ENCODE measurements at places on chromosomes 6 and 20. TPM values are rescaled to one million over a fixed set of nuclear protein-coding genes. Genes with fewer than 3 reads are reported as not detected.

DNA sequence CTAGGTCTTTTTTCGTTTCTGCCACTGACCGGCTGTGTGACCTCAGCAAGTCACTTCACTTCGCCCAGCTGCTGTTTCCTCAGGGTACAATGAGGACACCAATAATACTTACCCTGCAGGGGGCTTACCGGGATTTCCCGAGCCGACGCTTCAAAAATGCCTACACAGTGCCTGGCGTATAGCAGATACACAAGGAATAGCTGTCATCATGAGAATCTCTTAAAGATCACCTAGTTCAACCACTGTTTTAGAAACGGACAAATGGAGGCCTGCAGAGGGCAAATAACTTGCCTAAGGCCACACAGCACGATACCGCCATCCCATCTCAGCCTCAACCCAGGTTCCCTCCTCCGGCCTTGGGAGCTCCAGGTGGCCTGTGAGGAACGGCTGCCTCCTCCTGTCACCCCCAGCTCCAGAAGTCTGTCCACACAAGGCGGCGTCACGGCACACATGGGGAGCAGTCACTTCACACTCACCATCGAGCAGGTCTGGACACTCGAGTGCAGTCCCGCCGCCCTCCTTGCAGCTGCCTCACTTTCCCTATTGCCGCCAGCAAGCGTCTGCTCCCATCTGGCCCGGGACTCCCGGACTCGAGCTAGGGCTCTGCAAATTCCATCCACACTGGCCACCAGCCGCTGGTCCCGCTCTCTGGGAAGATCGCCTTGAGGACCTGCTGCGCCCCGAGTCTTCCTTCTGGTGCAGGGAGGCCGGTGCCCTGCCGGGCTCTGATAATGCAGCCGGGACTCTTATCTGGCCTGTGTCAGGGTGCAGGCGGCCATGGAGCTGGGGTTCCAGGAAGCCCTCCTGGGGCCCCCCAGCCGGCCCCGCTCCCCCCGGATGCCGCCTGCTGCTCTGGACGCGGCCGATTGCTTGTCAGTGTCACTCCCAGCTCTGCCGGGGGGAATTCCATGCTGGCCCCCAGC, at the start of gene RIPOR3:
Gene RIPOR3 (minus strand): TSS at position 893 of the 923 bp plus-strand sequence. CDS start 414 bp downstream, at position 479.
- DNase-seq: no peak

SNAI1 gene
- total RNA-seq: 0.41 TPM

DNA sequence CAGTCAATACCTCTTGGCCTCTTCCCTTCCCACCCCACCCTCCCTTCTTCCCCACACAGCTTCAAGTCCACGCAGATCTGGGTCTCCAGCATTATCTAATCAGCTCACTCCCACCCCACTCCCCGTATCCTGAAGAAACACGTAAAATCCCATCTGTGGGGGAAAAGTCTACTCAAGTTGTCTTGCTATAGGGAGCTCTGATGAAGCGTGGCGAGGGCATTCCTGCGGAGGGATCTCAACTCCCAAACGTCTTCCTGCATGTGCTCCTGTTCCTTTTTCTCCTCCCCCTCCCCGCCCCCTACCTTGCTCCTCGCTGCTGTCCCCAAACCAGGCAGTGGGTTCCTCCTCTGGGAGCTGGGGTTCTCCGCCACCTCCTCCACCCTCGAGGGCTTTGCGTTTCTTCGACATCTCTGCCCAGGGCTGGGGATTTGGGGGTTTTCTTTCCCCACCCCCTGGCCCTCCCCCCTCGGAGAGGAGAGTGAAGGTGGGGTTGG, 181.8 kb downstream of the TBXT start:
- no peak for DNase-seq

DNA sequence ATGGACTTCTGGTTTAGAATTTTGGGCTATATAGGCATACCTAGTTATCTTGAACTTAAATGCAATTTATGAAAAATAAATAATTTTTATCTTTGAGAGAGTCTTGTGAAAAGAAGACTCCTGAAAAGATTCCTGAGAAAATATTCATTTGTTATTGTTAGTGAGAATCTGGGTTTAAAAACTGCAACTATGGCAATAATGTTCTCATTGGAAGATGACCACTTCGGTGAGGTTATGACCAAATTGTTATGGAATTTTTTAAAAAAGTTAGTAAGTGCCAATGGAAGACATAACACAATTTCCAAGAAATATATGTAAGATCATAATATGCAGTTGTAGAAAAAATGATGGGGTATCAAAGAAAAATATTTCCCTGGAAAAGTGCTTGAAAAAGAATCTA, 46.3 kb downstream of the GRIK2 start:
- no peak for DNase-seq

BPIFB4 gene
- total RNA-seq: not detected

- DNase-seq: no peak
Observed at GRCh38 chr20:59777814-59778575, 155.4 kb downstream of the SYCP2 start.

- no peak for DNase-seq
Observed at GRCh38 chr6:69917834-69918233, 51.5 kb downstream of the COL19A1 start.

DNA sequence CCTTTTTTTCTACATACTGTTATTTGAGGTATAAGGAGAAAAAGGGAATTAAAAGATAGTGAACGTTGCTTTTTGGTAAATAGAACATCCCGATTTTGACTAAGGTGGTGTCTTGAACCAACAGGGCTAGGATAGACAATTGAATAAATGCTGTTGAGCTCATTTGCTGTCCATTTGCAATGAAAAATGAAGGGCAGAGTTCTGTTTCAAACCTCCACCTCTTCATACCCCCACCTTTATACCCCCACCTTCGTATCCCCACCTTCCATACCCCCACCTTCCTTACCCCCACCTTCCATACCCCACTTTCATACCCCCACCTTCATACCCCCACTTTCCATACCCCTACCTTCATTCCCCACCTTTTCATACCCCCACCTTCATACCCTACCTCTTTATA, 93.4 kb upstream of the NAA20 start:
- DNase-seq: no peak

DNA sequence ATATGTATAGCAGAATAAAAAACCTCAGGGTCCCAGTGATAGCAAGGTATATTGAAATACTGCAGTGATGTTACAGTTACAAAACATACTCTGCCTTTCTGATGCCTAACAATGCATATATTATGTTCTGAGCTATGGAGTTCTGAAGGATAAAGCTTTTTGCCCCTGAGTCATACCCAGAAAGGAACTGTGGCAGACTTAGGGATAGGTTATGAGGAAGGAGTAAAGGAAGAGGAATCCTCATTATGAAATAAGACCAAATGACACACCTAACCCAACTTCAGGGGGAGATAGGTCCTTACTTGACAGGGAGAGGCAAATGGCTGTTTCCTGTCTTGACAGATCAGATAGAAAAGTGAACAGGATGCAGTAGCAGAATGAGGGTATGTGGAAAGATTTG, 940.6 kb upstream of the FLRT3 start:
- DNase-seq: no peak

GRCh38 chr20:63327231-63327745, 33.9 kb downstream of the CHRNA4 start:
- no peak for DNase-seq

CLVS2 gene
- 0.41 TPM for total RNA-seq

DNA sequence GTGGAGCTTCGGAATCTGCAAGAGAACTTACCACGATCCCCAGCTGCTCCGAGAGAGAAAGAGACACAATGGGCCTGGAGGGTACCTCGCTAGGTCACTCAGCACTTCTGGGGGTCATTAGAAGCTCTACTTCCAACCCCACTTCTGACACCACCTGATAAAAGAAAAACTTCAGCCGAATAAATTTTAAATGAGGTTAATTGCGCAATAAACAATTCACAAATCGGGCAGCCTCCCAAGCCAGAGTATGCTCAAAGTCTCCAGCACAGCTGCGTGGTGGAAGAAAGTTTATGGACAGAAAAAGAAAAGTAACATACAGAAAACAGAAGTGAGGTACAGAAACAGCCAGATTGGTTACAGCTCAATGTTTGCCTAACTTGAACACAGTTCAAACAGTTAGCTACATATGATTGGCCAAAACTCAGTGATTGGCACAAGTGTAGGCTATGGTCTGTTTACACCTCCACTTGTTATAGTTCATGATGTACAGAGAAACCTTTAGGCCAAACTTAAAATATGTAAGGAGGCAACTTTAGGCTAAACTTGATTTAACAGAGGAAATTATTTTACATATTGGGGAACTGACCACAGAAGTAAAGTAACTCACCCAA, 52.6 kb downstream of the COL11A2 start:
- DNase-seq: no peak

GRCh38 chr20:17936286-17936760, 32.3 kb downstream of the SNX5 start:
- DNase-seq: no peak

SPDEF gene
- 34.8 TPM for total RNA-seq

GRCh38 chr20:36549942-36550789, 8.8 kb downstream of the MYL9 start:
- DNase-seq: no peak

DNA sequence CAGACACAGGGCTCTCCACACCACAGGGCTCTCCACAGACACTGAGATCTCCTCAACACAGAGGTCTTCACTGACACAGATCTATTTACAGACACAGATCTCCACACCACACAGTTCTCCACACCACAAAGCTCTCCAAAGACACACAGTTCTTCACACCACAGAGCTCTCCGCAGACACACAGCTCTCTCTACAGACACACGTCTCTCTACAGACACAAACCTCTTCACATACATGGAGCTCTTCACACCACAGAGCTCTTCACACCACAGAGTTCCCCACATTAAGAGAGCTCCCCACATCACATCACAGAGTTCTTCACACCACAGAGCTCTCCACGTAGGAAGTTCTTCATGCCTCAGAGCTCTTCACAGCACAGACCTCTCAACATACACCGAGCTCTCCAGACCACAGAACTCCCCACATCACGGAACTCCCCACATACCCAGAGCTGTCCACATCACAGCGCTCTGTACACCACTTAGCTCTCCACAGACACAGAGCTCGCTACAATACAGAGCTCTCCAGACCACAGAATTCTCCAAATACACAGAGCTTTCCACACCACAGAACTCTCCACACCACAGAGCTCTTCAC, 53.9 kb downstream of the ERMARD start:
- DNase-seq: no peak

GRCh38 chr6:168049277-168049676, 29.7 kb downstream of the FRMD1 start:
- DNase-seq: no peak

DNA sequence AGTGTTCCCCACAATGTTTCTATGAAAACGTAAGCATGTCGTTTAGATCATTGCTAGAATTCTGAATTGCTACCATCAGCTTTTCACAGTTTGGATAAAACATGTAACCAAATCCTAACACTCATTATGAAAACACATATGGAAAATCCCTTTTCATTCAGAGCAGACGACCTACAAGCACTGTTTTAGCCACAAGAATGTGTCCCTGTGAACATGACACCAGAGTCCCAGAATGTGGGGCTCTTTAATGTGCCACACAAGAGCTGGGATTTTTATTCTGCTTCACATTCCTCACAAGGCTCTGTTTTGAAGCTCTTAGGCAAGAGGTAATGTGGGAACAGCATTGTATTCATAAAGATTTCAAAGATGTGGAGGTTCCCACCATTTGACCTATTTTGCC, 141.1 kb upstream of the CITED2 start:
- DNase-seq: no peak

- DNase-seq: peak; percentile 51
Observed at GRCh38 chr6:41579088-41579610, 33.0 kb downstream of the FOXP4 start.

DNA sequence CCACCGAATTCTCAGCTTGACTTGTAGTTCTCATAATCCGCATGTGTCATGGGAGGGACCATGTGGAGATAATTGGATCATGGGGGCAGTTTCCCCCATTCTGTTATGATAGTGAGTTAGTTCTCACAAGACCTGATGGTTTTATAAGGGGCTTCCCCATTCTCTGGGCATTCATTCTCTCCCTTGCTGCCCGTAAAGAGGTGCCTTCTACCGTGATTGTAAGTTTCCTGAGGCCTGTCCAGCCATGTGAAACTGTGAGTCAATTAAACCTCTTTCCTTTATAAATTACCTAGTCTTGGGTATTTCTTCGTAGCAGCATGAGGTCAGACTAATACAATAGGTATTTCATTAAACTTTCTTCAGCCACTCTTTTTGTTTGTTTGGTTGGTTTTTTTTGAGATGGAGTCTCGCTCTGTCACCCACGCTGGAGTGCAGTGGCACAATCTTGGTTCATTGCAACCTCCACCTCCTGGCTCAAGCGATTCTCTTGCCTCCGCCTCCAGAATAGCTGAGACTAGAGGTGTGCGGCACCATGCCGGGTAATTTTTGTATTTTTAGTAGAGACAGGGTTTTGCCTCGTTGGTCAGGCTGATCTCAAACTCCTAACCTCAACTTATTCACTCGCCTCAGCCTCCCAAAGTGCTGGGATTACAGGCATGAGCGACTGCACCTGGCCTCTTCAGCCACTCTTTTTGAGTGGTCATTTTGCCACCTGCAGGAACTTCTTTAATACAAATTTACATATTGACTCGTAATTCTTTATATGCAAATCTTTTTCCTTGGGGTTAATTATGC, 36.3 kb downstream of the GSTA2 start:
- DNase-seq: no peak

DNA sequence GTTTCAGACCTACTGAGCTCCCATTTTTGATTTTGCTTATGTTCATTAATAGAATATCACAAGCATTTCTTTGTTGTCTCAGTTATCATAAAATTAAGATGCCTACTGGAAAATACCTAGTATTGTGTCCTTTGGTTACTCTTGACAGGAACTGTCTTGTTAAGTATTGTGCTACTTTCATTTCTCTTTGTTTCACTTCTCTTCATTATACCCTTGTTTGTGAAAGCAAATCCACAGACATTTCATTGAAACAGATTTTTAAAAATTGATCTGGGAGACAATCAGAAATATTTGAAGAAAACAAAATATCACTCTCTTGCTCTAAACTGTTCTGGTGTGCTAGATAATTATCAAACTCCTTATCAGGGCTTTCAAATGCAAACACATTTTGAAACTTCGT, 290.5 kb upstream of the EYS start:
- DNase-seq: no peak

- DNase-seq: no peak
Observed at GRCh38 chr6:144361016-144361415, 75.9 kb downstream of the UTRN start.

GRCh38 chr6:20409427-20409971, 7.8 kb downstream of the E2F3 start:
- DNase-seq: peak; percentile 27

MATN4 gene
- not detected for total RNA-seq

GRCh38 chr6:41801380-41801779, 13.9 kb downstream of the TOMM6 start:
- DNase-seq: no peak

HMGCLL1 gene
- total RNA-seq: not detected

GRCh38 chr6:35943390-35943789, 22.5 kb upstream of the SRPK1 start:
- no peak for DNase-seq

LBP gene
- not detected for total RNA-seq

- peak; percentile 79 for DNase-seq
Observed at GRCh38 chr20:45933266-45934045, 1.0 kb upstream of the PCIF1 start.

Data from transverse colon (tissue), 4 donors.